Neural progenitor cell (in vitro differentiated cells): ENCODE measurements at places on chromosomes 13 and 19.

DNA sequence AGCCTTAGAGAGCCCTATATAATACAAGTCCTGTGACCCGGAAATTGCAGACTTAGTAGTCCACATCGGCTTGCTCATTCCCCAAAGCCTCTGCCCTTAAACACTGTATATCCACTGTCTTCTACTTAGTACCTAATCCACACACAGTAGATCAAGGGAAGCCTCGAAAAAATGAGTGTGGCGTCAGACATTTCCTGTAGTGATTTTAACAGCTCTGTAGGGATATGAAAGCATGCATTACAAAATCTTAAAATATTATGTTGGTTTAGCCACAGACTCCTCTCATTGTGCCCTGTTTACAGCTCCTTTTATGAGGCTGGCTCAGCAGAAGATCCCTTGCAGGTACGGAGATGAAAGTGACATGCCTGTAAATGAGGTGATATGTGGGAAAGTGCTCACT lies 416.3 kb downstream of the LIG4 start:
- DNase-seq, result no peak

GRCh38 chr13:42574435-42575311 lies 721 bp downstream of the TNFSF11 start:
- DNase-seq, result peak; percentile 18

DNA sequence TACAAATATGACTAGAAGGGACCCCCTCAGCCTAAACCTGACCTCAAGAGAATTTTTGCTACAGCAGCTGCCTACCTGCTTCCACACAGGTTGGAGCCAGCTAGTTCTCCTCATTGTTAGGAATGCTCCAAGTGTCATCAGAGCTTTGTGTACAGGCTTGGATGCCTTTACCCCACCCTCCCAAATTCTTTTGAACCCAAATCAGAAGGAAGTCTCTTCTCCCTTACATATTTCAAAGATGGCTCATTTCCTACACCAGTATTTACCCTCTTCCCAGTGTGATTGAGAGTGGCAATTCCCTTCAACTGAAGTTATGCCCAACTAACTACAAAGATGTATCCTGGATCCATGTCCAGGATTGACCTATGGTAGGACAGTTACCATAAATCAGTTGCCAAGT lies 323.2 kb downstream of the OXGR1 start:
- DNase-seq, result no peak

DNA sequence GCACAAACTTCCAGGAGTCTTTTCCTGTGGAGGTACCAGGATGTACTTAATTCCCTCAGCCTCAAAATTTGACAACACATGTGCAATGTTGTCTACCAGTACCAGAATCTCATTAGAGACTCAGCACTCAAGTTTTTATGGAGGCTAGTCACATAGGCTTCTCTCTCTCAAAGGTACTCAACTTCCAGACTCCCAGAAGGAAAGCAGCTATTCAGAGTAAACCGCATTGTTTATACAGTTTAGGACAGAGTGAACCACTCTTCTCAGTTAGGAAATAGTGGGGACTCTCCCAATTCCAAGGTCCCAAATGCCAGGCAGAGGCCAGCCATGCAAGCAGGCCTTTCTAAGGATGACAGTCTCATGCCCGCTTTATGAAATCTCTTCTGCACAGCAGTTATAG lies 8.5 kb upstream of the C1QTNF9B start:
- no peak for DNase-seq

DNA sequence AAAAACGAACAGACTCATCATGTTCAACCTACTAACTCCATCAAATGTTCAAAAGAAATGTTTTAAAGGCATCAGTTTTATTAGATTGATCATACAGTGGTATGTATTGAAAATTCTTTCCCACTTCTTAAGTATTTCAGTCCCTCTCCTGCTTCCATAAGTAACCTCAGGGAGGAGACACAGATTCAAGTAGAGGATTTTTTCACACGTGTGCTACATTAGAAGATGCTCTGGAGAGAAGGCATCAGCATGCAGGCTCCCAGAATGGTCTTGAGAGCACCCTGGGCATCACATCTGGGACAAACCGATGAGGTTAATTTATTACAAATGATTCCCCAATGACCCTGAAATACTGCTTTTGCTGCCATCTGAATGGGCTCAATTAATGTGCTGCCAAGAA lies 3.6 kb downstream of the GPR12 start:
- no peak for DNase-seq

GRCh38 chr13:43936647-43937046 lies 56.9 kb downstream of the LACC1 start:
- DNase-seq, result no peak

DNA sequence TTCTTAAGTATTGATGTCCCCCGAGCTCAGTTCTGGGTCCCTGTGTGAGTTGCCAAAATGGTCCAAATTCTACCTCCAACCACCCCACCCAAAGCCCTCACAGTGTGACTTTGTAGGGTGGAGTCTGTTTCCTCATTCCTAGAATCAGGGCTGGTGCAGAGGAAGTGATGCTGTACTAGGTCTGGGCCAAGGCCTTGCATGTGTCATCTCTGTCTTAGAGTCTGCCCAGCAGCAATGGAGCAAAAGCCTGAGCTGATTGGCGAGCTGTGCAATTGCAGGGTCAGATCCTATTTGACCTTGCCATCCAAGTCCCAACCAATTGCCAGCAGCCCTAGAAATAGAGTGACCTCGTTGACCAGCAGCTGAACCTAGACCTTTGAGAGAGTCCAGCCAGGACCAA lies 97.0 kb upstream of the ANKRD10 start:
- no peak for DNase-seq

DNA sequence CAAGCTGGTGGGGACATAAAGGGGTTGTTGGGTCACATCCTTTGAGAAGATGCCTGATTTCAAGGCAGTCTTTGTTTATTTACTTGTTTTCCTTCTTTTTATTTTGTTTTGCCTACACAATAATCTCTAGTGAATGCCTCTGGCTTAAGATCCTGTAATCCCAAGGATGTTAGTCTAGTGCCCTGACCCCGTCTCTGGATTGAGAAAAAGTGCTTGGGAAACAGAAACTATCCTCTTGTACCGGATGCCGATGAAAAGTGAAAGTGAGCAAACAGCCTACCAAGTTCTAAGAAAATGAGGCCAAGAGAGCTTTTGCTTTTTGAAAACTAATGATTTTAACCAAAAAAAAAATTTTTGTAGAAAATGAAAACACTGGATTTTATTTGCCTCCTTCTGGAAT lies 42.1 kb upstream of the C1QTNF9 start:
- DNase-seq, result no peak

DNA sequence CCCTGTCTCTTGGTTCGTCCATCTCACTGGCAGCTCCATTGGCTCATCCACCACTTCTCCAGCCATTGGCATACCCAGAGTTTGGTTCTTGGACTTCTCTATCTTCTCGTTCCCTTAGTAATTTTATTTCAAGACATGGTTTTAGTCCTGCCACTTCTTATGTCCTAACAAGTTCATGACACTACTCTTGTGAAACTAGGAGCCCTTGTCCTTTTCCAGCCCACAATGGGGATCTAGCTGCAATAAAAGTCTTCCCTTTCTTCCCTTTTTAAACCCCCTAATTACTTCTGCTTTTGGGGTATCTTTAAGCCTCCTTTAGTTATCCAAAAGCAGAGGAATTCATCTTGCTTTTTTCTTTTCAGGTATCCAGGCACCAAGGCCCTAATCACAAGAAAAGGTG lies 2.9 kb upstream of the RCBTB2 start:
- DNase-seq, result no peak

DNA sequence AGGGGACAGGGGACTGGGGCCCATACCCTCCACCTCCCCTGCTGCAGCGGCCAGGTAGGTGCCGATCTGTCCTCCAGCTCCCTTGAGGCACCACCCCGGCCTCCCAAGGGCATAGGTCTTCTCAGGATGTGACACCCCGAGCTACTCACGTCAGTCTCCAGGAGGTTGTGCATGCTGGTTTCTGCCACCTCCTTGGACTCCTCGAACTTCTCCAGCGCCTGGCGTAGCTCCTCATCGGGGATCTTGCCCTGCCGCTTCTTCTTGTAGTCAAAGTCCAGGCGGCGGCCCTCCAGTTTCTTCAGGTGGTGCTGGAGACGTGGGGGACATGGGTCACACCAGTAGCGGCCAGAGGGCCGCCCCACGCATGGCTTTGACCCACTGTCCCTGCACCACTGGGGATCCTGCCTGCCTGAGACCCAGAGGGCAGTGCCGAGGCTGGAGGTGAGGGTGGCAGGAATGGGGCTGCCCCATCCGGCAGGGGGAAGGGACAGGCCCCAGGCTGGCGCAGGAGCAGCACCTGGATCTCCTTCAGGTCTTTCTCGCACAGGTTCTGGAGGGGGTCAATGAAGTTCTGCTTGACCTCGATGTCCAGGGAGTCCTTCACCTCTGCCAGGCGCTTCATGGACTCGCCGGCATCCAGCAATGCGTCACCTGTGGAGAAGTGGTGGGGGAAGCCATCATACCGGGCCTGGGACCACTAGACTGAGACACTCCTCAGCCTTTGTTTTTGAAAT lies 20.4 kb downstream of the MPND start:
- no peak for DNase-seq

- DNase-seq, result peak; percentile 11
Measured at GRCh38 chr13:53043398-53043797, 14.8 kb downstream of the OLFM4 start.

DNA sequence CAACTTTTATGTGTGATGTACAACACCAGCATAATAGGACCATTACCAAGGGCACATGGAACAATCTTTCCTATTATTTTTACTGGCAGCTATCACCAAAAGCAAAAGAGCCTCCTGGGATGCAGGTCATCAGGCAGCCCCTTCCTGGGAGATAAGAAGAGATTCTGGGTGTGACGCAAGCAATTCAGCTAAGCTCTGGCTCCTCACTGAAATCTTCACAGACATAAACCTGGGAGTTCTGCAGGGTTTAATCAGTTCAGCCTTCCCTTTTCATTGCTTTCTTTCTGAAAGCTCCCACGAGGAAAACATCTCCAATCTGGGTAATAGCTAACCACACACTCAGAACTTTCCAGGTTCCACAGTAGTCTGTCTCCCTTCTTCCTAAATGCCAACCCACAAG lies 341.1 kb downstream of the ENOX1 start:
- no peak for DNase-seq

- no peak for DNase-seq
Measured at GRCh38 chr13:108742701-108743451, 113.5 kb downstream of the MYO16 start.

GRCh38 chr13:91904005-91904404 lies 505.6 kb downstream of the GPC5 start:
- DNase-seq, result no peak

- DNase-seq, result no peak
Measured at GRCh38 chr19:13613447-13613846, 107.2 kb upstream of the CACNA1A start.

DNA sequence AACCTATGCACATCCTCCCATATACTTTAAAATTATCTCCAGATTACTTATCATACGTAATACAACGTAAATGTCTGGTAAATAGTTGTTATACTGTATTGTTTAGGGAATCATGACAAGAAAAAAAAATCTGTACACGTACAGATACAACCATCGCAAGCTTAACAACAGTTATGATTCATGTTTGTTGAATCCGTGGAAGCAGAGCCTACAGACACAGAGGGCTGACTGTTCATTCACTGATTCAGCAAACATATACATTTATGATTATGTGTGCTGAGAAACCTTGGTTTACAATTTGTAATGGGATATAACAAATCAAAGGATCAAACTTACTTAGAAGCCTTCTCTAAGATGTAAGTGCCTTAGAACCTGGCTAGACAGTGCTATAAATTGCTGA lies 1.5 kb downstream of the ZNF260 start:
- DNase-seq, result no peak

DNA sequence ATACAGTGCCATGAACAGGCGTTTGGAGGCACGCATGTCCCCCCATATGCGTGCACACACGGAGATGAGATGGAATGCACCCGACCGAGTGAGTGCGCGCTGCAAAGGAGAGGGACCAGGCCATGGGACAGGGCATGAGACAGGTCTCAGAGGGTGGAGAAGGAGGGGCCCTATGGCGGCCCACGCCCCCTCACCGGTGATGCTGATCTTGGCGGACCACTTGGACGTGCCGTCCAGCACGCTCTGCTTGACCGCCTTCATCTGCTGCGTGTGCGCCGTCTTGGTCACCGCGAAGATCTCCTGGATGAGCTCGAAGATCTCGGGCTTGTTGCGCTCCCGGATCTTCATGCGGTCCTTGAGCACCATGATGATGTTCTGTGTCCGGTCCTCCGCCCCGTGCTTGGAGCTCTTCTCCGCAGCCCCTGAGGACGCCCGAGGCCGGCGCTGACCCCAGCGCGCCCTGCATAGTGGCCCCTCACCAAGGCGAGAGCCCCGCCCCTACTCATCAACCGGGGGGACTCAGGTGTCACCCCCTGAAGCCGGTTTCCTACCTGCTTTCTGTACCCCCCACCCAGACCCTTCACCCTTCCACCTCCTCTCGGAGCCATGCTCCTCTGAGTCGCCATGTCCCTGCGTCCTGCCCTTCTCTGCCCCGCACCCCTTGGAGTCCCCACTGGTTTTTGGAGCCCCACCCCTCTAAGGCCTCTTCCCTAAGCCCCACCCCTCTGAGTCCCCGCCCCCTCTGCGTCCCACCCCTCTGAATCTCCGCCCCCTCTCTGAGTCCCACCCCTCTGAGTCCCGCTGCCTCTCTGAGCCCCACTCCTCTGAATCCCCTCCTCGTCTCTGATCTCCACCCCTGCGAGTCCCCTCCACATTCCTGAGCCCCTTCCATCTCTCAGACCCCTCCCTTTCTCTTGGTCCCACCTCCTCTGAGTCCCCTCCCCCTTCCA lies 40.8 kb downstream of the UNC13A start:
- DNase-seq, result peak; percentile 16

DNA sequence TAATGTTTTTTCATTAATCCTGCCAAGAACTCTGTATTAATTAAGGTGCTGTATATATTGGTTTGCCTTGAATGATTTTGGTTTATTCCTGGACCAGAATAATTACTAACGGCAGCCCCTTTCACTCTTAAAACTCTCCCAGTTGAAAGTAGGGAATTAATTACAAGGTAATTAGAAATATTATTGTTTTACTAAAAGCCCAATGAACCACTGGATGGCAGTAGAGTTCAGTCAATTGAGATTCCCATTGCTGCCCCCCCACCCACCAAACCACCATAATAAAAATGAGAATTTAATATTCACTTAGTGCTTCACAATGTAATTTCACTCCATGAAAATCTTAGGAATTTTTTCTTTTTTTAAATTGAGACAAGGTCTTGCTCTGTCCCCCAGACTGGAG lies 13.7 kb downstream of the WBP4 start:
- DNase-seq, result peak; percentile 46

DNA sequence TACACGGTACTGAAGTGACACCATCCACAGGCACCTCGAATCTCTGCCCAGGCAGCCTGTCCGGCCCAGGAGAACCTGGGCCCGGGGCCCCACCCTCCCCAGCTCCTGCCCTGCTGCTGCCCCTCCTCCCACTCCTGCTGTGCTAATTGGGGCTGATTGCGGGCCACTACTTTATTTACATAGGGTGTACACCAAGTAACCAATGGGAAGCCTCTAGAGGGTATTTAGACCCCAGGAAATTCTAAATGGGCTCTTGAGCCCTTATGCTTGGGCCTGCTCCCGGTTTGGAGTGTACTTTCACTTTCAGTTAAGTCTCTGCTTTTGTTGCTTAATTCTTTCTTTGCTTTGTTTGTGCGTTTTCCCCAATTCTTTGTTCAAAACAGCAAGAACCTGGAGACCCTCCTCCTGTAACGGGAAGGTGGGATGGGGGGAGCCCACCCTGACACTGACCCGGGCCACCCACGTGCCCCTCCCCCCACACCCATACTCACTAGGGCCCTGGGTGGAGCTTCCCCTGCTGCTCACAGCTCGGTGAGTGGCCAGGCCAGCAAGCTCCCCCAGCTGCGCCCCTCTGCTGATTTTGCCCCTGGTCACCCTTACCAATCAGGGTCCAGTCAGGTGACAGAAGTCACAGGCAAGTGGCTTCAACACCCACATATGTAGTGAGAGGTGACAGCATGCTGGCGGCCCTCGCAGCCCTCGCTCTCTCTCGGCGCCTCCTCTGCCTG lies 9.4 kb downstream of the SCGB2B2 start:
- DNase-seq, result no peak
